ENCODE measurements at places on chromosomes 7 and 10. TPM values are rescaled to one million over a fixed set of nuclear protein-coding genes. Genes with fewer than 3 reads are reported as not detected.

MASTL gene
- total RNA-seq = 78.8 TPM

GRM8 gene
- 1.0 TPM for total RNA-seq

CHST3 gene
- 10.4 TPM for total RNA-seq

CLEC5A gene
- not detected for total RNA-seq

SLC13A1 gene
- 0.03 TPM for total RNA-seq

EFCAB10 gene
- 0.06 TPM for total RNA-seq

SDK1 gene
- total RNA-seq = 3.4 TPM

Data from SJCRH30 (cell line).